ENCODE measurements at places on chromosomes 11 and 22. TPM values are rescaled to one million over a fixed set of nuclear protein-coding genes. Genes with fewer than 3 reads are reported as not detected.

SLC6A5 gene
- not detected for total RNA-seq

NEFH gene
- 5.1 TPM for total RNA-seq

KCNQ1OT1 gene
- 3.4 TPM for total RNA-seq

KCNJ1 gene
- total RNA-seq, result not detected

TPP1 gene
- 31.4 TPM for total RNA-seq

C1QTNF5 gene
- not detected for total RNA-seq

SUSD2 gene
- total RNA-seq, result 5.5 TPM

CHRNA10 gene
- 1.9 TPM for total RNA-seq

OR10A2 gene
- not detected for total RNA-seq

CCDC188 gene
- not detected for total RNA-seq

NUMA1 gene
- total RNA-seq, result 221 TPM

KRTAP5-5 gene
- total RNA-seq, result not detected

POU2AF2 gene
- not detected for total RNA-seq

C11orf65 gene
- 1.9 TPM for total RNA-seq

STK33 gene
- total RNA-seq, result 5.8 TPM

VSTM5 gene
- total RNA-seq, result 0.81 TPM

ACR gene
- not detected for total RNA-seq

MIF gene
- total RNA-seq, result 695 TPM

MCM5 gene
- 71.7 TPM for total RNA-seq

OR8A1 gene
- total RNA-seq, result not detected

SYCE3 gene
- total RNA-seq, result not detected

PHF21B gene
- total RNA-seq, result not detected

RPL27A gene
- 548 TPM for total RNA-seq

GAL gene
- total RNA-seq, result 3.9 TPM

GSC2 gene
- total RNA-seq, result not detected

MS4A15 gene
- total RNA-seq, result not detected

CTTN gene
- 570 TPM for total RNA-seq

MMP7 gene
- 1.3 TPM for total RNA-seq

P2RX6 gene
- total RNA-seq, result 2.7 TPM

CYTH4 gene
- not detected for total RNA-seq

CDKN1C gene
- 7.6 TPM for total RNA-seq

PGA5 gene
- total RNA-seq, result not detected

MS4A6E gene
- not detected for total RNA-seq

TYR gene
- total RNA-seq, result not detected

TNNT3 gene
- 0.60 TPM for total RNA-seq
